AG04449 (cell line): ENCODE measurements at places on chromosomes 13 and 19.

GRCh38 chr19:19319732-19320360 is 463 bp downstream of the SUGP1 start:
- DNase-seq, result no peak

- DNase-seq, result no peak
Observed at GRCh38 chr13:110575322-110576069, 14.0 kb upstream of the RAB20 start.

- DNase-seq, result no peak
Observed at GRCh38 chr13:79227418-79227817, 178.6 kb downstream of the RBM26 start.

DNA sequence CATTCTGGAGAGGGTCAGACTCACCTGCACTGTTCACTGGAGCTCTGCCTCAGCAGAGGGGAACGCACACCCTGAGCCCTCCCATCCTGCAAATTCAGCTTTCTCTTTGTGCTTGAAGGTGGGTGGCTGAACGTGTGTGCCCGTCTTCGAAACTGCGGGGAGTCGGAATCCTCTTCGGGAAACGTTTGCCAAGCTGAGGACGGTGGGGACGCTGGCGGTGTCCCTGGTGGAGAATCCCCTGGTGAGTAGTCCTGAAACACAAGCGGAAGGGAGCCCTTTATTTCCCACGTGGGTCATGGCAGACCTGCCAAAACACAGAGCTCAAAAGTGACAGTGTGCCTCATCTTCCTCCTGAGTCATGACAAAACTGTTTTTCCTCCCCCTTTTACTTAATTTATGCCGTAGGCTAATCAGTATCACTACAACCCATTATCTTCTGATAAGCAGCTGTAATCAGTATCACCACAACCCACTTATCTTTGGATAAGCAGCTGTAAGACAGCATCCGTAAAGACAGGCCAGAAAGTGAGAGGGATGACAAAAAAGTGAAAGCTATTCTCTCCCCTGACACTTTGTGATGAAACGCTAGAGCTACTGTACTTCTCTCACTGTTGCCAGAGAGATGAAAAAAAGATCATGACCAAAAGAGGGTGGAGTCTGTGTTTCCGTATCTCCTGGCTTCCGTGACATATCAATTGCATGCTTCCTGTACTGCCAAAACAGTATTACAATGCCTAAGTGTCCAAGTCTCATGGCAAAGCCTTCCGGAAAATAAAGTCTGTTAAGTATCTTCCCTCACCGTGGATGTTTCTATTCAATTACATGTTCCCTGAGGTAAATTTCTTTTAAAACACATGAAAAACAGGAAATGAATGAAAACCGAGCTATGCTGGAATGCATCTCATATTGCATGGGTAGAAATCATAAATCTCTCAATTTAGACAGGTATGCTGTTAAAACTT is 155.5 kb downstream of the TBC1D4 start:
- no peak for DNase-seq

GRCh38 chr13:108681986-108682575 is 52.7 kb downstream of the MYO16 start:
- DNase-seq, result peak; percentile 9

DNA sequence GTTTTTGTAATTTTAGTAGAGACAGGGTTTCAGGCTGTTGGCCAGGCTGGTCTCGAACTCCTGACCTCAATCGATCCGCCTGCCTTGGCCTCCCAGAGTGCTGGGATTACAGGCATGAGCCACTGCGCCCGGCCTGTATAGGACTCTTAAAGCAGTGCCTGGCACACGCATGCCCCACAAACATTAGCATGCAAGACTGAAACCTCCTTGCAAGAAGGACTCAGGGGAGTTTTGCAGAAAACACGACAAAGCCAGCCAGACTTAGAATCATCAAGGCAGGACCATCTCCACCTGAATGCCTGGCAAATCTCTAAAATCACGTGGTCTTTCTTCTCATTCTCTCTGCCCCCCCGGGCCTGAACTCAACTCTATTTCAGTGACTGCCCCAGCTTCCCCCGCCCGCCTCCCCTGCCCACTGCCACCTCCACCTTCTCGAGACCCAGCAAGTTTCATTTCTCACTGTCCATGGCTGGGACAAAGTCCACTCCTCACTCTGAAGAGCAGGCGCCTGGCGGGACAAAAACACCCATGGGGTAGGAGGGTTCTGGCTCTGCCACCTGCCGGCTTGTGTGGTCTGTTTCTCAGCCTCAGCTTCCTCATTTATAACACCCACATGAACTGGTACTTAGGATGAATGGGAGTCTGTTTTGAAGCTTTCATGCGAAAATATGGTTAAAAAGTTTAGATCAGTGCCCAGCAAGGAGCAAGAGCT is 2.4 kb downstream of the TICAM1 start:
- no peak for DNase-seq

GRCh38 chr13:94309576-94309975 is 169.9 kb downstream of the DCT start:
- DNase-seq, result no peak

DNA sequence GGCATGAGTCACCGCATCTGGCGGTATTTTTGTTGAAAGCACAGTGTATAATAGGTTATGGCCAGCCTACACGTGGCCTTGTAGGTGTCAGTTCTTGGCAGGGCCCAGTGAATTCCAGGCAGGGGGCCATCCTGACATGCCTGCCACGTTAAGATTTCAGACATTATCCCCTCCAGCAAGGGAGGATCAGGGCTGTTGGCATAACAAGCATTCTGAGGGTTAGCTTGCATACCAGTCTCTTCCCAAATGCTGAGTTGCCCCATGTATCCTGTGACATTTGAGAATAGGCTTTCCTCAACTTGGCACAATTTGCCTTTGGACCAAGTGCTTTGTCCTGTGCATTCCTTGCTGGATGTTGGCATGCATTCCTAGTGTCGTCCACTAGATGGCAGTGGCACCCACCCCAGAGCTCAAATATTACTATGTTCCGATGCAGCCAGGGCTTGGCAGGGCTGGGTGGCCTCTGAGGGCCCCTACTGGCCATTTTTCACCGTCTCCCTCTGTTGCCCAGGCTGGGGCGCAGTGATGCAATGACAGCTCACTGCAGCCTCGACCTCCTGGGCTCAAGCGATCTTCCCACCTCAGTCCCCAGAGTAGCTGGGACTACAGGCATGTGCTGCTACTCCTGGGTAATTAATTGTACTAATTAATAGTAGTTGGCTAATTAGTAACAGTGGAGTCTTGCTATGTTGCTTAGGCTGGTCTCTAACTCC is 31.2 kb downstream of the NLRP12 start:
- peak; percentile 29 for DNase-seq

GRCh38 chr13:55000043-55000442 is 1971.4 kb downstream of the OLFM4 start:
- DNase-seq, result no peak

- DNase-seq, result no peak
Observed at GRCh38 chr13:77516342-77516789, 19.1 kb upstream of the SCEL start.

- DNase-seq, result no peak
Observed at GRCh38 chr19:50162988-50163387, at the start of gene IZUMO2. TSS of gene IZUMO2 (minus strand) at chr19:50163281. CDS start at chr19:50163194, 87 bp downstream.

DNA sequence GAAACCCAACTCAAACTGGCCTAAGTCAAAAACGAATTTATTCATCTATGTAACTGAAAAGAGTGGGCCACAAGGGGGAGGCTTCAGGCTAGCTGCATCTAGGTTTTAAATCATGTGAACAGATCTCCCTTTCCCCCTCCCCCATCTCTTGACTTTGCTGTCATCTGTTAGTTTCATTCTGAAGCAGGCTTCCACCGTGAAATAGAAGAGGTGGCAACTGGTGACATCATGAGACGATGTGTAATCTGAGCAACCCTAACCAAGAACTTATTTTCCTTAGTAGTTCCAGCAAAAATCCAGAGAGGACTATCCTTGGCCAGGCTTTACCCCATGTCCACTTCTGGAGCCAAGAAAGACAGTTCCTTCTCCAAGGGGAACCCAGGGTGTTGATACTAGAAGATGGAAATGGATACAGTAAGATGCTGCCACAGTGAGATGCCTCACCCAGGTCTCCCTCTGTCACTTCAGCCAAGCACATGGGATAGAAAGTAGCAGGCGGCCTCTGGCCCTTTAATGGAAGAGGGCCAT is 9.4 kb downstream of the SAMD4B start:
- no peak for DNase-seq

- DNase-seq, result no peak
Observed at GRCh38 chr19:13190781-13191540, 40.8 kb downstream of the IER2 start.

- DNase-seq, result no peak
Observed at GRCh38 chr13:91868351-91868750, 469.9 kb downstream of the GPC5 start.

GRCh38 chr13:24709186-24709913 is 29.1 kb downstream of the ATP12A start:
- no peak for DNase-seq

- DNase-seq, result no peak
Observed at GRCh38 chr13:26074706-26075105, 22.9 kb upstream of the SHISA2 start.

- DNase-seq, result no peak
Observed at GRCh38 chr19:48992581-48993174, 431 bp downstream of the GYS1 start.

- no peak for DNase-seq
Observed at GRCh38 chr19:44984005-44984404, 17.3 kb upstream of the RELB start.

DNA sequence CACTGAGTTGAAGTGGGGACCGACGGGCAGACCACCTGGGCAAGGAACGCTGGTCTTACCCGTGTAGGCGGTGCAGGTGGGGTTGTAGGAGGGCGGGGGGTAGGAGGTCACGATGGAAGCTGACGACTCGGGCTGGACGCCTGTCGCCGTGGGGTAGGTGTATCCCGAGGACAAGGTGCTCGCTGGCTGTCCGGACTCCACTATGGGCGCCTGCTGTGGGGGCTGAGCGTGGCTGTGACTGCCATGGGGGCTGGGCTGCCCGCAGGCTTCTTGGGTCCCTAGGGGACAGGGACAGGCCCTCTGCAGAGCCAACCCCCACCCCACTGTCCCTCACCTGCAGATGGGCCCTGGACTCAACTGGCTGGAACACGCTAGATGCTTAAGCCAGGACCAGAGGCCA is 37.2 kb downstream of the ZFR2 start:
- DNase-seq, result no peak

GRCh38 chr13:114097212-114097892 is 35.1 kb downstream of the RASA3 start:
- no peak for DNase-seq

DNA sequence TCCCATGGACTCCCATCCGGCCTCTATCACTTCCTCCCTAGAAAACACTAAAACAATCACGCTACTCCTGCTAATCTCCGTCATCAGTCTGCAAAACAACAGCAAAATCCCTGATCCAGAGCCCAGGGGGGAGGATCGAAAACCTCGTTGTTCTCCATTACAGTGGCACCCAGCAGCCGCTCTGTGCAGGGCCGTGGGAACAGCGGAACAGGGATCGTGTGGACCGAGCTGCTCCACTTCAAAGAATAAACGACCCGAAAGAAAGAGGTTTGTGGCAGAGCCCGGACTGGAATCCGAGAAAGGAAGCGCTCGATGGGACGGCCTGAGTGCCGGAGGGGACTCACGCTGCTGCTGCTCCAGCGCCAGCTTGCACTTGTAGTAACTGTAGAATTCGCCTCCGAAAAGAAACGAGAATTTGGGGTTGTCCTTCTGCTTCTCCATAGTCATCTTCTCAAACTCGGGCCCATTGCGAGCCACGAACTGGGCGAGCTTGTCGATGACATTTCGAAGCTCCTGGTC is 652 bp downstream of the CHERP start:
- no peak for DNase-seq

DNA sequence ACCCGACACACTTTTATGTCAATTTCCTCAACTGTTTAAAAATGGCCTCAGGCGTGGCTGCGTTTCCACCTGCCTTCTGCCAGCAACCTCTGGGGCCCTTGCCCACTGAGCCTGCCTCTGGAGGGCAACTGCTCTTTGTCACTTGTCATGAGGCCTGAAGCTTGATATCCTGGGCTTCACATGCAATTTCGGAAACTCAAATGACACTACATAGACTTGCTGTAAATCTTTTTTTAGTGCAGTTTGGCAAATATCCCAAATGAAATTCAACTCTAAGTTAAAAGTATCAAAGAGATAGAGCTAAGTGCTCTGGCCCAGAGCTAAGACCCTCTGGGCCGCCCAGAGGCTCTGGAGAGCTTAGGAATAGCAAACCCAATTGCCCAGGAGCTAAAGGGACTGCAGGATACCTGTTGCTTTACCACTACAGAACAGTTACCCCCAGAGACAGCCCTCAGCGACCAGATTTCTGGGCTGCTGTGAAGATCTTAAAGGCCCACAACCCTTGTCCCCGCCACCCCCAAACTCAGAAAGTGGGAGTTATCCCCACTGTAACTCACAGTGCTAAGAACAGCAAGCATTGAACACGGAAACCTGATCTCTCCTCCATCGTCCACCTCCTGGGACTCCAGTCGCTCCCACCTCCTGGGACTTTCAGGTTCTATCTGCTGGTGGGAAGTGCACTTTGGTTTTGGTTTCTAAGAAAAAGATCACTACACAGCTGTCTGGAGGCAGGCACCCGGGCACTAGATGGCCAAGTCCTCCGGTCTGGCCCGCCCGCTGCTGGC is 19.4 kb downstream of the GJA3 start:
- no peak for DNase-seq

DNA sequence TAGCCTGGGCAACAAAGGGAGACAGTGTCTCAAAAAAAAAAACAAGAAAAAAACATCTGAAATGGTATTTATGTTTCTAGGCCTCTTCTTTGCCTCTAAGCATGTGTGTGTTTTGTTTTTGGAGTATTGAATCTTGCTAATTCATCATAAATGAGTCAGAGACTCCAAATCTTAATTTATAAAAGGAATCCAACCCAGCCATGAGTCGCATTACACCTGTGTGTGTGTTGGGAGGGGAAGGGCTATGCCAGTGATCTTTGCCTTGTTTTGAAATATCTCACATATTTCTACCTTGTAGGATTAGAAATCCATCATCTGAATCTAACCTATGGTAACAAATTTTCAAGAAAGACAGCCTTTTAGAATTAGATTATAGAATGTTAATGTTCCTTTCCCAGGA is 4.0 kb downstream of the ZNF331 start:
- no peak for DNase-seq

- DNase-seq, result no peak
Observed at GRCh38 chr19:41278478-41278877, 14.3 kb downstream of the HNRNPUL1 start.

- no peak for DNase-seq
Observed at GRCh38 chr19:13149628-13150186, 468 bp downstream of the STX10 start.

- DNase-seq, result peak; percentile 9
Observed at GRCh38 chr19:38793177-38793576, 4.2 kb downstream of the LGALS7B start.

- DNase-seq, result no peak
Observed at GRCh38 chr13:112648101-112648500, 41.7 kb upstream of the ATP11A start.

DNA sequence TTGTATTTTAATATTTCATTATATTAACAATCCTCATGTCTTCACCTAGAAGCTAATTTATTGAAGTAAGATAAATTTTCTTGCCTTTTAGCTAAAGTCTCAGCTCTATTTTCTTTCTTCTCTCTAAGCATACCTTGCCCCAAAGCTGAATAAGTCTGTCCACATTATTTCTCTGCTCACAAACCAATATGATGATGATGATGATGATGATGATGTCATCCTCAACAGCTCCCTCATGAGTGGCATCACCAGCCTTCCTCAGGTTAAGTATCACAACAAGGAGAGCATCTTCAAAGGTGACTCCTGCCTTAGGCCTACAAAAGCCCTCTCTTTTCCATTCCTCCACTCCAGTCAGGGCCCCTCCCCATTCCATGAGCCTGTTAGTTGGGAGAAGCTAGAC is 31.9 kb upstream of the ATP12A start:
- no peak for DNase-seq

- DNase-seq, result no peak
Observed at GRCh38 chr13:30480292-30480950, 14.7 kb upstream of the HMGB1 start.
